ENCODE measurements at places on chromosomes 2 and 18.
A peak's percentile ranks its signal among the peaks of the same experiment; 100 is the strongest.

DNA sequence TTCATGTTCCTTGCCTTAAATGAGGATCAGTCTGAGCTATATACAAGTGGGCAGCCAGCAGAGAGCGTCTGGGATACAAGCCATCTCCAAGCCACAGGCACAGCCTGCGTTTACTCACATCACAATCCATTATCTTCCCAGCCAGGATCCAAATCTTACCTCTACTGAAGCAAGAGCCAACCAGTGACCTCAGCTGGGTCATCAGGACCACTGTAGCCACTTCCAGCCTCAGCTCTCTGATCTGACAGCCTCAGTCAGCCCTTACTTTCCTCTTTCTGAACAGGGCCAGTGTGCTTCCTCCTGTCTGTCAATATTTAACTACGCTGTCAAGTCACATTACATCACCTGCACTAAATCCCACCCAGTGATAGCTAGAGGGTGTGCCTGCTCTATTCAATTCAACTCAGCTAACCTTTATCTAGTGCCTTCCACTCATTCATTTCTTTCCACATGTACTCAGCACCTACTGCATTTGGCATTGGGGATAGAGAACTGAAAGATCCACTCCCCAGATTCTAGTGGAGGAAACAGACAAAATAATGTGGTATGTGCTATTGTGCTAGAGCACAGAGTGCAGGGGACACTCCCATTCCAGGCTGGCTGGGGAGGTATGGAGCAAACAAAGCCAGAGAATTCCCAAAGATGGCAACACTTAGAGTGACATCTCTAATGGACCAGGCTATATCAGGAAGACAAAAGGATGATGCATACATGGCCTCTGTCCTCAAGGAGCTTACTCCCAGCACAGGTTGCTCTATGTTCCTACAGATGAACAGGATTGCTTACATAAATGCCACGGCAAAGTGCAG lies 146.5 kb downstream of the NCKAP5 start:
- no peak for DNase-seq

DNA sequence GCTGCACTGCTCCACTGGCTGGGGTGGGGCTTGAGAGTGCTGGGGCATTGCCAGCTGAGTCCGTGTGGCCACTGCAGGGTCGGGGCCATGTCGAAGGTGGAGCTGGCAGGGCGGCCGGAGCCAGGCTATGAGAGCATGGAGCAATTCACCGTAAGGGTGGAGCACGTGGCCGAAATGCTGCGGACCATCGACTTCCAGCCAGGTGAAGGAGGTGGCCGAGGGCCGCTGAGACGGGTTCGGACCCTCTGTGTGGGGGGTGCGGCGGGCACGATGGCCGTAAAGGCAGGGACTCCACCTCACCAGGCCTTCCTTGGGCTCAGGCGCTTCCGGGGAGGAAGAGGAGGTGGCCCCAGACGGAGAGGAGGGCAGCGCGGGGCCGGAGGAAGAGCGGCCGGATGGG lies 2.1 kb downstream of the UCN start:
- DNase-seq, result no peak

DNA sequence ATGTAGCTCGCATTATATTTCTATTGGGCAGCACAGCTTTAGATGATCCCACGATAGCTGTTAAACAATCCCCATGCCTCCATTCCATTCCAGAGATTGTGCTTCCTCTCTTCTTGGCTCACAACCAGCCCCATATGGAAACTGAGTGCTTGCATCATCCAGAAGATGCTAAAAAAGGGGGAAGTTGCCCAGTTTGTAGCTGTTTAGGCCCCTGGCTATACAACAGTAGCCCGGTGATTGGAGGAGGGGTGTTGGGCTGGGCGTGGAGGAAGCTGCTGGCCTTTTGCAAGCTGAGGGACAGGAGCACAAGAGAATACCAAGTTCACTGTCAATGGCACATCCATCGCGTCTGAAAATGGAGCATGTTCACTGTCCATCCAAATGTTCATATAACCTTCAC lies 360.2 kb downstream of the ALK start:
- peak; percentile 11 for DNase-seq

- peak; percentile 42 for DNase-seq
Measured at GRCh38 chr18:76572518-76573247, 77.6 kb upstream of the ZNF516 start.

DNA sequence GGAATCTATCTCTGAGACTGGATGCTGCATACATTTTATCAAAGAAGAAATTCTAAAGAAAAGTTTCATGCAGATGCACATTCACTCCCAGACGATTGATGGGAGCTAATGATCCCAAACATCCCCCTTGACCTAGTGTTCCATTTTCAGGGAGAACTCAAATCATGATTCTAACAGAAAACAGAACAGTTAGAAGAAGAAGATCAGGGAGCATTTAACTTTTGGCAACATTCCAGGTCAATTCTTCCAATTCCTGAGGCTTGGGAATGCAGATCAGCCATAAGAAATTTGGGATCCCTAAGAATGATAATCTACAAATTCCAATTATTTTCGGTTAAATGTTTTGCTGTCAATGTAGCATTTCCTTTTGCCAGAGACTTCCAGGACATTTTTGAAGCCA lies 96.6 kb downstream of the CPO start:
- no peak for DNase-seq

DNA sequence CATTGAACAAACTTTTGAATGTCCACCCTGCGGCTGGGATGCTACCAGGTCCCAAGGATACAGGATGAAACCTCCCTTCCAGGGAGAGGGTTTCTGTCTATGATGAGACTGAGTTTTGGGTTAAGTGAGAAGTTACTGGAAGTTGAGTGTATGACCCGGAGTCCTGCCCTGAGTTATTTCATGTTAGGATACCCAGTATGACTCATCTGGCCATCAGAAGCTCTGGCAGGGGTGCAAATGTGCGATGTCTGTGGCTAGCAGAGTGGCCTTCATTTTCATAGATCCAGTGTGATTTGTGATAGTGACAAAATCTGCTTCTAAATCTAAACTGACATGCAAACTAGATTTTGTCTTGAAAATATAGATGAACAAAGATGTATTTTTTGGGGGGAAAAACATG lies 55.3 kb downstream of the KCTD1 start:
- DNase-seq, result peak; percentile 67

DNA sequence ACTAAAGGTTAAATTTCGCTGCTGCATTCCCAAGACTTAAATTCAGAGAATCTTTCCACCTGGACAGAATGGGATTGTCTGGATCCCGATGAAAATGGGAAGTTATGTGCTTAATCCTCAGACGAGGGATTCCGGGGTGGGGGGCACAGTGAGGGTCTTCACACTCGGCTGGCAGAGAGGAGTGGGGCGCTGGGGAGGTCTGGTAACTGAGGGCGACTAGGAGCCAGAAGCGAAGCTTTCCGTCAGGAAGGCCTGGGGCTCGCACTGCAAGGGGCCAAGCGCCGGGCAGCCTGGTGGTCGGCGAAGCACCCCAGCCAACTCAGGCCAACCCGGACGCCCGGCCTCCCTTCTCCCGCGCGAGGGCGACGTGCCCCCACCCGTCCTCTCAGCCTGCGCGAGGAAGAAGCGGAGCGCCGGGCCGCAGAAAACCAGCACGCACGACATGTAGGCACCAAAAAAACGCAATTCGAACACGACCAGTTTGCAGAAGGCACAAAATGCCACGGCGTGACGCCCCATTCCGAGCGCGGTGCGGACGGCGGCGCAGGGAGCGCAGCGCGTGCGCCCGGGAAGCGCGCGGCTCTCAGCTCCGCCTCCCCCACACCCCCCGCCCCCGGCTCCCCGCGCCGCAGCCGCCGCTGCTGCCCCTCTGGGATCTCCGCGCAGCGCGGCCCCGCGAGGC lies 188.1 kb downstream of the ZEB2 start:
- no peak for DNase-seq

DNA sequence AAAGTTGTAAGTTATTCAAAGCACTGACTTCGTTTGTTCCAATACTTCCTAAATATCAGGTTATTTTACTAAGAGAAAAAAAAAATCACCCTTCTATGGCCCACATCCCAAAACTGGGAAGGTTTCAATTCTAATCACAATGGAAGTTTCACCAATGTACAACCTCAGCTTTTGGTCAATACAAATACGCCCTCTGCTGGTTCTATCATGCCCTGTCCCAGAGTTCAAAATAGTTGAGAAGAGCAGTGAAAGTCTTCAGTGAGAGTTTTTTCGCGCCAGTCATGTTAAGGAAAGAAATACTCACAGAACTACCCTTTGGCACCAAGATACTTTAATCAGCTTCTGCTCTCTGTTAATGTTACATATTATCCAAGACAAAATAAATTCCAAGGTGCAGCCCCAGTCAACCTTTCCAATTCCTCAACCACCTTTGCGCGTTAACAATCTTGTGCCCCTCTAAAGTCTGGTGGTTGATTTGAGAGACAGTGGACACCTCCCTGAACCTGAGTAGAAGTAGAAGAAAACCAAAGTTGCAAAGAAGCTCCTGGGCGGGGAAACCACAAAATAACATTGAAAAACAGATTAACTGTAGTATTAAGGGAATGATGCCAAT lies 59.9 kb downstream of the SUMO1 start:
- DNase-seq, result peak; percentile 71

DNA sequence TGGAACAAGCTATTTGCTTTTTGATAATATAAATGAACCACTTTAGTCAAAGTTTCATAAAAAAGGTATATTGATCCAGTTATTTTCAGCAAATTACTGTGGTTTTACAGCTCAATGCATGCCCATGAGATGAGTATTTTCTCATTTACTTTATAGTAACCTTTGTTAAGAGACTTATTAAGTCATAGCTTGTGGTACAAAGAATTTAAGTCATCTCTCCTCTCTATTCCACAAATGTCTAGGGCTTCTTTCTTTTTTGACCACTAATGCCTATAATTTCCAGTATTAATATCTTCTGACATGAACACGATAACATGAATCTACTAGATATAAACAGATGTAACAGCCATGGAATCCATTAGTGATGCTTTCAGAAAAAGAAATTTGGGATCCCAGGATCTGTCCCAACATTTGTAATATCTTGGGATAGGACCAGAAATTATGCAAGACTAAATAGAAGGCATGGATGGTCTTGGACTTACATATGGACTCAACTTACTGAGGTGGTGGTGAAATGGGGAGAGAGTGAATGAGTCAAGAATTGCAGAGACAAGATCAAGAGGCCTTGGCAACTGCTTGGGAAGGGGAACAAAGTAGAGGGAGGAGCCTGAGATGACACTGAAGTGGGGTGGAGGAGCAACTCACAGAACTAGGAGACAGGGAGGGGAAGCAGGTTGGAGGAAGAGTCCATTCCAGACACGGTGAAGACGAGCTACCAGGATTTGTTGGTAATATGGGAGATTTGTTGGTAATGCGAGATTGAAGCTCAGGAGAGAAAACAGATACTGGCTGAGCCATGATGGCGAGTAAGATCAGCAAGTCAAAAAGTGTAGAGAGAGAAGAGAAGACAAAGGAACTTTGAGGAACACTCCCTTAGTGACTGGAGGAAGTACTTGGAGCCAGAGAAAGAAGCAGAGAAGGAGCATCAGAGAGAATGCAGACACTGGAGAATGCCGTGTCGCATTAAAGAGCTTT lies 42.4 kb upstream of the KDM3A start:
- no peak for DNase-seq

- DNase-seq, result peak; percentile 8
Measured at GRCh38 chr2:27209621-27210401, 2.0 kb upstream of the ATRAID start.

- DNase-seq, result no peak
Measured at GRCh38 chr2:221310730-221311129, 261.4 kb downstream of the EPHA4 start.

- DNase-seq, result no peak
Measured at GRCh38 chr2:170488807-170489206, 226.3 kb upstream of the SP5 start.

GRCh38 chr2:236916651-236917050 lies 169.0 kb upstream of the COPS8 start:
- DNase-seq, result no peak

Measured in MCF 10A (cell line).